Neural progenitor cell (in vitro differentiated cells): ENCODE measurements at places on chromosomes 5 and 9. TPM values are rescaled to one million over a fixed set of nuclear protein-coding genes. Genes with fewer than 3 reads are reported as not detected.

OBP2B gene
- not detected in 2 replicates for total RNA-seq

PTRH1 gene
- 1.3 and 5.4 TPM in 2 replicates for total RNA-seq

PCDHB9 gene
- total RNA-seq: 3.1 and 4.6 TPM in 2 replicates

CORO2A gene
- 2.4 and 3.6 TPM in 2 replicates for total RNA-seq

DNA sequence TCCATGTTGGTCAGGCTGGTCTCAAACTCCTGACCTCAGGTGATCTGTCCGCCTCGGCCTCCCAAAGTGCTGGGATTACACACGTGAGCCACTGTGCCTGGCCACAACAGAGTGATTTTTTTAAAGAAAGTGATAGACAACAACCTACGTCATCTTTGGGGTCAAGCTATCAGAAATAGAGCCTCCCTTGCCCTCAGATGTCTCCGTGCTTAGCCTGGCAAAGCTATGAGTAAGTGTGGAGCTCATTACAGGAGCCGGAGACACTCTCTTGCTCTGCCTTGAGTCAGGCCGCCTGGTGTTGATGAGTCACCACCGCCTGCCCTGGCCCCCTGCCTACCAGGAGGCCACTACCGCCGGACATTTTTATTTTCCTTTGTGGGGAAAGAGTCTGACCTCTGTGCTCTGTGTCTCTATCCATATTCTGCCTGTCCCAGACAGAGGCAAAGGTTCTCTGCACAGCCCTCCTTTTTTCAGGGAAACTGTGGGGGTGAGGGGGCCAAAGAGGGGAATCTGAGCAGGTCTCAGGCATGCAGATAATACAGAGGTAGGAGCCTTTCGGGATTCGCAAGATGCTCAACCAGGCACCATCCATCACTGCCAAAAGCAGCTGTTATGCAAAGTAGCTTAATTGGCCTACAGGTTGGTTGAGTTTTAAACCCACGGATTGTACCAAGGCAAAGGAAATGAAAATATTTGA, 123.7 kb upstream of the CPEB4 start:
- peak; percentile 32 for DNase-seq

DNA sequence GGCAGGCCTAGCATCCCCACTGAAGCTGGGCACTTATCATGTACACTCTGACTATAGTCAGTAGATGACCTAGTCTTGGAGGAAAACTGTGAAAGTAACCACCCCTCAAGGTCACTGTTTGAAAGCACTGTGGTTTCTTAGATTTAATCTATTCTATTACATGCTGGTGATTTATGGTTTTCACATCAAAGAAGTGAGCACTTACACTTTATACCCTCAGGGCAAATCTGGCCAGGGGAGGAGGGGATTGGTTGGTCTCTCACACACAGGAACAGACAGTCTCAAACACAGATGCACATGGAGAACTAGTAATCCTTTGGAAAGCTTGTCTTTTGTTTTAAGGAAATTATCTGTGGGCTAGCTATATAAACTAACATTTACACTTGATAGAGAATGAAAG, 17.9 kb upstream of the SPIN1 start:
- DNase-seq: no peak

GRCh38 chr9:90878562-90878961, 76.9 kb downstream of the SYK start:
- DNase-seq: no peak

GRCh38 chr5:8726383-8727036, 819.4 kb downstream of the SEMA5A start:
- no peak for DNase-seq
